Hematopoietic multipotent progenitor cell (in vitro differentiated cells): ENCODE measurements at places on chromosomes 3 and 15. TPM values are rescaled to one million over a fixed set of nuclear protein-coding genes. Genes with fewer than 3 reads are reported as not detected.

AP3B2 gene
- total RNA-seq = 0.54 TPM

PLCD1 gene
- 12.1 TPM for total RNA-seq

CELF6 gene
- total RNA-seq = 0.54 TPM

ZNF148 gene
- total RNA-seq = 15.6 TPM

CYP1A1 gene
- 0.27 TPM for total RNA-seq

RLBP1 gene
- not detected for total RNA-seq

SYNPR gene
- under 0.01 TPM for total RNA-seq

ITIH1 gene
- total RNA-seq = under 0.01 TPM

CLDN18 gene
- total RNA-seq = not detected

CHRM5 gene
- under 0.01 TPM for total RNA-seq

PFKFB4 gene
- 10.8 TPM for total RNA-seq

SAXO2 gene
- total RNA-seq = under 0.01 TPM

LAMB2 gene
- total RNA-seq = 78.9 TPM

LDHAL6B gene
- not detected for total RNA-seq

LRRC3B gene
- total RNA-seq = under 0.01 TPM

CERS3 gene
- total RNA-seq = under 0.01 TPM

MYL3 gene
- not detected for total RNA-seq

CCR1 gene
- 1.3 TPM for total RNA-seq

HHLA2 gene
- not detected for total RNA-seq

CASR gene
- under 0.01 TPM for total RNA-seq

ISL2 gene
- total RNA-seq = not detected

MST1R gene
- total RNA-seq = 1.1 TPM

FSIP1 gene
- total RNA-seq = 0.27 TPM

LEKR1 gene
- 1.1 TPM for total RNA-seq

PCOLCE2 gene
- total RNA-seq = 0.54 TPM

CRYGS gene
- 0.81 TPM for total RNA-seq

VGLL3 gene
- 0.54 TPM for total RNA-seq

P2RY1 gene
- 7.8 TPM for total RNA-seq
